Fibroblast of gingiva (primary cell): ENCODE measurements at places on chromosomes 16 and 17.

- DNase-seq, result peak; percentile 92
Observed at GRCh38 chr16:88886845-88887521, 20.5 kb upstream of the PABPN1L start.

DNA sequence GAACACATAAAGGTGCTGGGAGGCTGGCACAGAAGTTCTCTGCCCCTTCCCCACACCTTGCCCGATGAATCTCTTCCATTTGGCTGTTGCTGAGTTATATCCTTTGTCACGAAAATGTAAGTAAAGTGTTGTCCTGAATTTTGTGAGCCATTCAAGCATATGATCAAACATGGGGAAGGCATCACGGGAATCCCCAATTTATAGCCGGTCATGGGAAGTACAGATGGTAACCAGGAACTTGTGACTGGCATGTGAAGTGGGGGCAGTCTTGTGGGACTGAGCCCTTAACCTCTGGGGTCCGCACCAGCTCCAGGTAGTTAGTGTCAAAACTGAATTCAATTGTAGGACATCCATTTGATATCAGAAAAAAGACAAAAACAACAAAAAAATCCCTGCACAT, 13.2 kb downstream of the TOM1L2 start:
- DNase-seq, result no peak

GRCh38 chr16:78161023-78161729, 61.7 kb downstream of the WWOX start:
- DNase-seq, result no peak

GRCh38 chr16:11667824-11668622, at the start of gene SNN:
Gene SNN (plus strand): TSS chr16:11668455. CDS start chr16:11676060, 7,605 bp downstream.
- peak; percentile 79 for DNase-seq

GRCh38 chr17:72053036-72053435, 67.8 kb upstream of the SOX9 start:
- no peak for DNase-seq

DNA sequence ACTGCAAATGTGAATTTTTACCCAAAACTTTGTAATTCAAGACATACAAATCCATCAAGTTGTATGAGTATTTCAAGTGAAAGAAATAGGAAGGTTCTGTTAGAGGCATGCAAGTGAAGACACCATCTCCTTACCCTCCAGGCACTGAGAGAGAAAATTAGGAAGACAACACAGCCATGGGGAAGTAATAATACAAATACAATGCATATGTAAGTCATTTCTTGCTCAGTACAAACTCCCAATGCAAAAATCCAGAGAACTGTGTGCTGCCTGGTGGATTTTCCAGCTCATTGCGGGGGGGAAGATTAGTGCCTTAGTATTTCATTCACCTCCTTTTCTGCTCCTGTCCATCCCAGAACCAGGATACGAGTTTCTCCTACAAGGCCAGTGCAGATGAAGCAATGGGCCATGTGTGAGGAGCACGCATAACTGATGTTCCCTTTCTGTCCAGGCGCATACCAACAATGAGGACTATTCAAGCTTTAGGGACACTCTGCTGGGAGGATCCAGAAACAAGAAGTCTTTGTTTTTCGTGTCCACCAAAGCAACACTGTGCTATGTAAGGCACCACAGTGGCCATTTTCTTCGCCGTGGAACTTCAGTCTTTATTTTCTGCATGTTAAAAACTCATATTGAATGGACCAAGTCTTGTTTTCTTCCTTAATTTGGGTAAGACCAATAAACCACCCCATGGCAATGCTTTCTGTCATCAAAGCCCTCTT, 143.7 kb upstream of the RCVRN start:
- DNase-seq, result no peak

- no peak for DNase-seq
Observed at GRCh38 chr16:7597677-7598076, 265.0 kb downstream of the RBFOX1 start.

DNA sequence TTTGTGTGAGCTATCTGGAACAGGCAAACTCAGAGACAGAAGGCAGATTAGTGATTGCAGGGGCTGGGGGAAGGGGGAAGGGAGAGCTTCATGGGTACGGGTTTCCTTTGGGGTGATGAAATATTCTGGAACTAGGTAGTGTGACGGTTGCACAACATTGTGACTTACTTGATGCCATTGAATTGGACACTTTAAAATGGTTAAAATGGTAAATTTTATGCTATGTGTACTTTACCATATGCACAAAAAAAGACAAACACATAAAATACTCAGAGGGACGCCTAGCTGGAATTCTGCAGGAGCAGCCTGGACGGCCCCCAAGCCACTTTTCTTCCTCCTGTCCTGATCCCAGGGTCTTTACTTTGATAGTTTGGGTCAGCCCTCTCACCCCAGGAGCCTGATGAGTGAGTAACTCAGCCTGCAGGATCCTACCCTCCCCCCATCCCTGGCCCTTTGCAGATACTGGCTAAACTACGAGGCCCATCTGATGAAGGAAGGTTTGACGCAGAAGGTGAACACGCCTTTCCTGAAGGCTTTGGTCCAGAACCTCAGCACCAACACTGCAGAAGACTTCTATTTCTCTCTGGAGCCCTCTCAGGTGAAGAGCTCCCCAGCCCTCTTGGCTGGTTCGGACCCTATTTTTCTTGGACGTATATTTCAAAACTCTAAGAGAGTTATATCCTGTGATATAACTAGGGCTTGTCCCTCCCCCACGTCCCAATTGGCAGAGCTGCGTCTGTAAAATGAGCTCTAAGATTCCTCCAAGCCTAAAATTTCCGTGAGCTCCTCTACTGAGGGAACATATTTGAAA, 7.8 kb downstream of the ADGRG3 start:
- no peak for DNase-seq

DNA sequence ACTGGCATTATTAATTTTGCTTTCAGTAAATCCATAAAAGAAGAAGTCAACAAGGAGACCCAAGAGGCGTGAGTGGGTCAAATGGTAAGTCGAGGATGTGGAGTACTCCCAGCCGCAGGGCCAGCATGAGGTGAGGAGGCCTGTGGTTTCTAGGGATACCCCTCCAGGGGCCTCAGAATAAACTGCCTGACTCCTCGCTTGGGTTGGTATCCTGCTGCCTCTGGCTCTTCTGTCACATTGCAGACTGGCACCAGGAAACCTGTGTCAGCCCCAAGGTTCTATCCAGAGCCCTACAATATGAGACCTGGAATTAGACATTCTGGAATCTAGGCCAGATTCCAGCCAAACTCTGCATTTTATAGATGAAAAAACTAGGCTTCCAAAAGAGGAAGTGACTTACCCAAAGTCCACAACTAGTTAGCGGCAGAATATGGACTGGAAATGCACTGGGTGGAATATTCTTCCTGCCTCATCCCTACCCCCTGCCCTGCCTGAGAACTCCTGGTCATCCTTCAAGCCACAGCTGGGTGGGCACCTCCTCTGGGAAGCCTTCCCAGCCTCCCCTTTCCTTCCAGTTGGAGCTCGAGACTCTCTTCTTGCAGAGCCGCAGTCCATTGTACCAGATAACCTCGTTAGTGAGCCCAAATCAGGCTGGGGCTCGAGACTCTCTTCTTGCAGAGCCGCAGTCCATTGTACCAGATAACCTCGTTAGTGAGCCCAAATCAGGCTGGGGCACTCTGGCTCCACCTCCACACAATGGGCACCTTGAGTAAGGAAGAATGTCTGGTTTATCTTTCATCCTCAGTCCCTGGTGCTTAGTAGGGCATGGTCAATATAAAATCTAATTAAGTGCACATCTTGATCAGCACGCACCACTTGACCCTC, 22.6 kb downstream of the C17orf67 start:
- no peak for DNase-seq

DNA sequence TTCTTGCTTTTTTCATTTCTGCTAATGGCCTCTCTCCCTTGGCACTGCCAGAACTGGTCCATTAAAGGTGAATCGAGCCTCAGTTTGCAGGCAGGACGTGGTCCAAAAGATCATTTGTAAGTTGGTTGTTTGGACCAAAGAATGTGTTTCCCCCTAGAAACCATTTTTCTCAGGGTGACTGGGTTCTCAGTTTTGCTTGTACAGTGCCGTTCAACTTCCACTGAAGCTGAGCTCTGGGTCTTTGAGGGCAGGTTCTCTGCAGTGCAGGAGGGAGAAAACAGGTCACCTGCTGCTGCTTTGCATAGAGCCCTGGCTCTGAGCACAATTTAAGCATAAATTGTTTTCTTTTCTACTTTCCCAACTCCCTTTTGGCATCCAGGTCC, 9.0 kb upstream of the AMZ2 start:
- no peak for DNase-seq

DNA sequence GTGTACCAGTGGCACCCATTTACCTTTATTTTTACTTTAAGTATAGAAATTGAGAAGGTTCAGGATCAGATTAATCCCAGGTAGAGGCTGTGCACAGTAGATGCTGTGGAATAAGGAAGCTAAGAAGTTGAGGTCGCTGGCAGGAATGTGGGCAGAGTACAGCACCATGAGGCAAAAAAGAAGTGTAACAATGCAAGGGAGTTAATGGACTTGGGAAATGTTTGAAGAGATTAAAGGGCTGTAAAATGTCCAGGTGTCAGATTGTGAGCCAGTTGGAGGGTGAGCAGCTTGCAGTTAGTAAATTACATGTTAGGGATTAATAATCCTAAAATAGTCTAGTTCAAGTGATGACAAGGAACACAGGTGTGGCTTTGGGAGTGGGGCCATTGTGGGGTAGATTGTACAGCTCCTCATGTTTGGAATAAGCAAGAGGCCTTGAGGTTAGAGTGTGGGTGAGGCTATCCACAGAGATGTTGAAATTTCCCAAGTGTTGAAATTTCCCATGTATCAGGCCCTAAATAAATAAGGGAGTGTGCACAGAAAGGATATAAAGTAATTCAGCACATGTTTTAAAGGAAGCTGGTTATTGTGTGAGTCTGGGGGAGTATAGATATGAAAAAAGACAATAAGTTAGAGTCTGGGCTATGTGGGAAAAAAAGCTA, 21.5 kb downstream of the TAT start:
- DNase-seq, result no peak

- no peak for DNase-seq
Observed at GRCh38 chr16:88460496-88461330, 7.6 kb downstream of the ZFPM1 start.

DNA sequence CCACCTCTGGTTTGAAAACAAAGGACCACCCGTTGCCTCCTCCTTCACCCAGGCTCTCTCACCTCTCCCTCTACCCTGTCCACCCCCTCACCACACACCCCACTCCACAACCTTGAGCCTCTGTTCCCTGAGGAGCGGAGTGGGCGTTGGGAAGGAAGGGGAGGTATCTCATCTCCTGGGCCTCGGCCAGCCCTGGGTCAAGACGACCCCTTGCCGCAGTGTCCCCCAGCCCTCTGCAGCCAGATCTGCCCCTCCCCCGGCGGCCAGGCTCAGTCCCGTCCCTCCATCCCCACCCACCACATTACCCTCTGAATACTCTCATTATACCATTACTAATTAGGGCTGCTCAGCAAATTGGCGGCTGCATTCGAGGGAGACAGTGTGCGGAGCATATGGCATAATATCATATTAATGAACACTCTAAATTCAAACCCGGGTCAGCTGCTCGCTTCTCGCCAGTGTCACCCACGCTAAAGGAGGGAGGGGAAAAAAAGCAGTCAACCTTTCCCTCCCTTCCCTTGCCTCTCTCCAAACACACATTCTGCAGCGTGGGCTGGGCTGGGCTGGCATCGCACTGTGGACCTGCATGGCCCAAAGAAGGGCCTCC, 123.2 kb upstream of the LHX1 start:
- no peak for DNase-seq
